ENCODE measurements at places on chromosomes 1 and 21.

DNA sequence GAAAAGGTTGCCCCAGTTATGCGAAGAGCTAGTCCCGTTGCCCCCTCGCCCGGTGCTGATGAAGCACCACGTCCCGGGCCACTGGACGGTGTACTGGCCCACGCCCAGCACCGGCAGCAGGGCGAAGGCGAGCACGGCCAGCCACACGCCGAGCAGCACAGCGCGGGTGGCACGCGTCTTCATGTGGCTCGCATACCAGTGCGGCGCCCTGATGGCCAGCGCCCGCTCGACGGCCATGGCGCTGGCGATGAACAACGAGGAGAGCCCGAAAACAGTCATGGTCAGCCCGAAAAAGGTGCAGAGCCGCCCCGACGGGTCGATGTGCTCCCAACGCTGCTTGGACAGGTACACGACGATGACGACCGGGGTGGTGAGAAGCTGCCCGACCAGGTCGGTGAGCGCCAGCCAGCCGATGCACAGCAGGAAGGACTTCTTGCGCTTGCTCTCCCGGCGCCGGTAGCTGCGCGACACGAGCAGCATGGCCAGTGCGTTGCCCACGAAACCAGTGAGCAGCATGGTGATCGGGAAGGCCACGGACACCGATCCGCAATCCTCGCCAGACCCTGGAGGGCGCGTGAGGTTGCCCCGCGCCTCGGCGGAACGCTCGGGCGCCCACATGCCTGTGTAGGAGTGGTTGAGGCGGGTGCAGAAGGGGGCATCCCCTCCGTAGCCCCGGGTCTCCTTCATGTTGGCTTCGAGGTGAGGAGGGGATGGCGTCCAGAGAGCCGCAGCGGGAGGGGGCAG lies 553 bp downstream of the PTGER3 start:
- DNase-seq: no peak

DNA sequence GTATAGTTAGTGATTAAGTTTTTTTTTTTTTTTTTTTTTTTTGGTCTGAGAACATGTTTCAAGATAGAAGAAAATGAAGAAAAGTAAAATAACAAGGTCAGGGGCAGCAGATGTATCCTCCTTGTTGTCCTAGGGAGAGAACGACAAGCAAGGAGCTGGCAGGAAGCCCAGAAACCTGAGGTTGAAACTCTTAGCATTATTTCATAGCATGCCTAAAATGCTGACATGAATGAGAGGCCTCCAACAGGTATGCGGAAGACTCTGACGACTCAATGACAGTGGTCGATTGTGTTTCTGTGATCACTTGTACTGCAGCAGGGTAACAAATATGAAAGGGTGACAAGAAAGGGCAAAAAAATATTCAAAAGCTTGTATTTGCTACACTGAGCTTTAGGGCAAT lies 415.9 kb downstream of the PLA2G4A start:
- DNase-seq: no peak

DNA sequence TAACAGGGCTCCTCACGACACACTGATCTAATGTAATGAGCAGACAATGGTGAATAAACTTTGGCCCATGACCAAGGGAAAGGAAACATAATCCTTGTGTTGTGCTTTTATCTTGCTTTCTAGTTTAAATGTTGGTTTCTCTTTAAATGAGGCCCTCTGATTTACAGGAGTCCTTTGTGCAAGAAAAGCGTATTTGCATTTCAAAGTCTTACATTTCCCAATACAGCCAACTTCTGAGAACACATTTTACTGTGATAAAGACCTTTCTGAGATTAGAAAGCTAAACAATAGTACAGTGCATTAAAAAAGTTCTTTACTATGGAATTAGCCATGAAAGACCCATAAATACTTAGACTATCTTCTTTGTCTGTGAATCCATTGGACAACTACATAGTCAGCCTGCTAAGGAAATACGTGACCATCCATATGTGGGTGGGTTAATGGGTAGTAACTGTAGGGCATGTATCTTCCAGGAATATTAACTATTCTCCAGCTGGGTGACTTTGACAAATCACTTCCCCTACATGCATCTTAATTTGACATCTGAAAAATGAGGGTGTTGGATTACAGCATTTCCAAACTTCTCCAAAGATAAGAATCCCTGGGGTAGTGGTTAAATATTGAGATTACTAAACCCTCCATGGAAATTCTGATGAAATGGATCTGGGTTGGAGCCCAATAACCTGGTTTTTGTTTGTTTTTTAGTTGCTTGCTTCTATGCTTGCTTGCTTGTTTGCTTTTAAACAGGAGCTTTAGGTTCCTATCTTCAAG lies 50.3 kb upstream of the USP1 start:
- no peak for DNase-seq

DNA sequence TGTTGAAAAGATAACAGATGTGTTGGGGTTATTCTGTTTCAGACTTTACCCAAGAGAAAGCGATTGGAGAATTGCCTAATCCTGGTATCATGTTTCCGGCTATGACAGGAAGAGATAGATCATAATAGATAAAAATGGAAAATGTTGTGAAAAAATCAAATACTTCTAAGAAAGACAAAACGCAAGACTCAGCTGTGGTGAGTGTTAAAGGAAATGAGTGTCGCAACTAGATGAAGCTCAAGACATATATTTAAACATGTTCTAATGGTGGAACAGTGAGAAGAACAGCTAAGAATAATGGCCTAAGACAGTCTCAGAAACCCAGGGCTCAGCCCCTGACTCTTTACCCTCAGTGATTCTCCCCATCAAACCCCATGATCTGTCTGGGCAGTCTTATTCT lies 426.7 kb upstream of the RUNX1 start:
- DNase-seq: no peak

DNA sequence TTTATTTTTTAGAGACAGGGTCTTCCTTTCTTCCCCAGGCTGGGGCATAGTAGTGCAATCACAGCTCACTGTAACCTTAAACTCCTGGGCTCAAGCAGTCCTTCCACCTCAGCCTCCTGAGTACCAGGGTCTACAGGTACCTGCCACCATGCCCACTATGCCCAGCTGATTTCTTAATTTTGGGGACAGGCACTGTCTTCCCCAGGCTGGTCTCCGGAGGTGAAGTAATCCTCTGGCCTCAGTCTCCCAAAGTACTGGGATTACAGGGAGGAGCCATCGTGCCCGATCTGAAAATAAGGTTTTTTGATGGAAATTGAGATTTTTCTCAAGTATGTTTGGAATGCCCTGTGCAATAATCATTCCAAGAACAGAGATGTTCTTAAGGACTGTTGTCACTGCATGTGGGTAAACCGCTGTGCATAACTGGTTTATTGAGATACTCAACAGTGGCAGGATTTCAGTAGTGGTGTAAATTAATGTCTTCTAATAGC lies 934 bp upstream of the MSH4 start:
- no peak for DNase-seq

DNA sequence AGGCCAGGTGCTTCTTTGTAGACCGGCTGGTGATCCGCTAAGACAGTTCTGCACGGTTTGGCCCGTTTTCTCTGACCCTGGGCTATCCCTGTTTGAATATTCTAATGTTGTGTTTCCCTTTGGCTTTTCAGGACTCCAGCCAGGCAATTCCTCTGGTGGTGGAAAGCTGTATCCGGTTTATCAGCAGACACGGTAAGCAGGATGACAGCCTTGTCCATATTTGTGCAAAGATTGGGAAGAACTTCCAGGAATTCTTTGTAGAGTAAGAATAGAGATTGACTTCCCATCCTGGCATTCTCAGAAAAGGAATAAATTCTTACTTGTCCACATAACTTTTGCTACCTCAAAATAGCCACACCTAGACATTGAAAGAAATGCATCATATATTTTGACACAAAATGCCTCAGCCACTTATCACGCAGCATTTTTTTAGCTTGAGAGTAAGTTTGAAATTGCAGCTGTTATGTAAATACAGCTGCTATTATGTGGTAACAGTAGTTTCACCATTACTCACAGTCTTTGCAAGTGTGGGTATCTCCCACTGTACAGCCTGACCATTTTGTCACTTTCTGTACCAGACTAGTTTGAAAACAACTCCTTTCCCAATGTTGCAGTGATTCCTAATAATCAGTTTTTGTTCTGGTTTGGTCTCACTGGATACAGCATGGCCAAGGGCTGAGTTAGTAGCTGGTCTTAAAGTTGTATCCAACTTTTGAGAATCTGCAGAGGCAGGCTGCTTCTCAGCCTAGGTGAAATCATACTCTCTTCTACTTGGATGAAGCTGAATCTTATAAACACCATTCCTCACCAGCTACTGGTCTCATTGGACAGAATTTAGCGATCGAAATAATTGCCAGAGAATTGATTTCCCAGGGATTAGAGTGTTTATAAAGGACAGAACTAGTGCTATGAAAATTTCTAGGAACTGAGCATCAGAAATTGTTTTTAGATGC lies 40.0 kb upstream of the IKBKE start:
- no peak for DNase-seq

GRCh38 chr21:35467566-35467965 lies 418.5 kb upstream of the RUNX1 start:
- no peak for DNase-seq

- DNase-seq: no peak
Measured at GRCh38 chr1:55527831-55528230, 312.7 kb upstream of the USP24 start.

DNA sequence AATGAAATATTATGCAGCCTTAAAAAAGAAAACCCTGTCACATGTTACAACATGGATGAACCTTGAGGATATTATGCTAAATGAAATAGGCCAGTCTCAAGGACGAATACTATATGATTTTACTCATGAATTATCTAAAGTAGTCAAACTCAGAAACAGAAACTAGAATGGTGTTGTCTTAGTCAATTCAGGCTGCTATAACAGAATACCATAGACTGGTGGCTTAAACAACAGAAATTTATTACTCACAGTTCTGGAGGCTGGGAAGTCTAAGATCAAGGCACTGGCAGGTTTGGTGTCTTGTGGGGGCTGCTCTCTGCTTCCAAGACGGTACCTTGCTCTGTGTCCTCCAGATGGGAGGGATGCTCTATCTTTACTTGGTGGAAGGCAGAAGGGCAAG lies 113.8 kb upstream of the DNAH14 start:
- DNase-seq: no peak

- DNase-seq: no peak
Measured at GRCh38 chr21:37071561-37072273, 1.2 kb downstream of the PIGP start.

DNA sequence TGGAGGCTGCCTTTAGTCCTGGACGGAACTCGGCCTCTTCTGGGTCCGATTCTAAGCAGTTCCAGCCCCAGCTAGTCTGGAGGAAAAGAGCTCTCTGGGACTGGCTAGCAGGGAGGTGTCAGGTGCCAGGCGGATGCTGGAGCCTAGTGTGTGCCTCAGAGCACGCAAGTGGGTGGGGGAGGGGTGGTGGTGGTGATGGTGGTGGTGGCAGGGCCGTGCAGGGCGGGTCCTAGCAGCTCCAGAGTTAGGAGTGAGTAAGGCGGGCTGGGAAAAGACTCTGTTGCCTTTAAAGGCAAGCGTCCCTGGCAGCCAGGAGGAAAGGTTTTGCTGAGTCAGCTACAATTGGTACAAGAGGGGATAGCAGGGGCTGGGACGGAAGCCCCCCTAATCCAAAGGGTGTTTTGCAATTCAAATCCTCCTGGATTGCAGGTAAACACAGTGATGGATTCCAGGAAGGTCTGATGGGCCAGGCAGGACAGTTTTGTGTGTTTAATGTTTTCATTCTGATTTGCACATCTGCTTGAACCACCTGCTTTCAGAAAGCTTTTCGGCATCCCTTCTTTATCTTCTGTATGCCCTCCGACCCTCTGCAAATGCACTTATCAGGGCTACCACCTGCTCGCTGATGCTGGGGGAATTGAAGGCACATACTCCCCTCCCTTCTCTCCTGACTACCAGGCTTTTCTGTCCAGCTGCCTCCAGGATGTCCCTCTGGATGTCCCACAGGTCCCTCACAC lies 4.1 kb upstream of the SLC2A1 start:
- no peak for DNase-seq

GRCh38 chr1:4825800-4826450 lies 171.5 kb downstream of the AJAP1 start:
- DNase-seq: no peak

- DNase-seq: no peak
Measured at GRCh38 chr1:20486457-20487235, 636 bp upstream of the CAMK2N1 start.

- peak; percentile 46 for DNase-seq
Measured at GRCh38 chr1:169363046-169363730, 4.4 kb downstream of the NME7 start.

- no peak for DNase-seq
Measured at GRCh38 chr1:6612641-6613360, 730 bp upstream of the PHF13 start.

DNA sequence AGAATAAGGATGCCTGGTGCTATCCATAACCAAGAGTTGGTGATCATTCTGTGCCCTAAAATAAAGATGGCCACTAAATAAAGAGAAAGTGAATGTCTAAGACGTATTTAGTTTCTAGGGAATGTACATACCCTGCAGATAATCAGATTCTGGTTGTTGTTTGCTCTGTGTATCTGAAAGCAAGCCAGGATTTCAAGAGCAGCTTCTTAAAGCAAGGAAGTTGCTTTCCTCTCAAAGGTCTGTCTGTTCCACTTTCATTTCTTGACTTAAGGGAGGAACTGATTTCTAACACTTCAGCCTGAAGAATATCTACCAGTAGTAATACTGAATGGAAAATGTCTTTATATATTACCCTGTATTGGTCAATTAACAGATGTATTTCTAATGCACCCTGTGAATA lies 88.8 kb downstream of the KIF1B start:
- no peak for DNase-seq

- no peak for DNase-seq
Measured at GRCh38 chr1:20829946-20830345, 42.8 kb upstream of the HP1BP3 start.

DNA sequence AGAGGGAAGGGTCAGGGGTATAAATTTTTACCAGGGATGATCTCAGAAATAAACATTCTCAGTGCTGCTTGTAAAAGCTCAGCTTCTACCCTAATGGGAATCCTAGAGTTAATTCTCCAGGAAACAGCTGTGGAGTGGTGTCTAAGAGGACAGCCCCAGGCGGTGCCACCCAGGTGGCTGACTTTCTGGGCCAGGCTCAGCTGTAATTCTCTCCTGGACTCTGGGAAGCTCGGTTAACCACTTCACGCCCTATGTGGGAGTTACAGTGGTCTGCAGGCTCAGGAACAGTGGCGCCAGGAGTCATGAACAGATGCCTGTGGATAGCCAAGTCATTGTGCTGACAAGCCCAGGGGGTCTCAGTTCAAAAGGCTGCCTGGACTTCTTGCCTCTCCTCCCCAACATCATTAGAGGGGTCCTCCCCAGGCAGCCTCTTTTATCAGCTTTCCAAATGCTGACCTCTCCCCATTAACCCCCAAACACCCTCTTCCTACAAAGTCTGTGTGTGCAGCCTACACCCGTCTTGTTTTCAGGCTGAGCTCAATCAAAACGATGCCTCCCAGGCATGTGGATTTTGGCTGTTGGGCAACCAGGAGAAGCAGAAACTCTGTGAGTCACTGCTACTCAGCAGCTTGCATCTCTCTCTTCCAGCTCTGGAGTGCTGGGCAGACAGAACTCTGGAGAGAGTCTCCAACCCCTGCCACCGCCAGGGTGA lies 1.2 kb downstream of the HHIPL2 start:
- no peak for DNase-seq

- no peak for DNase-seq
Measured at GRCh38 chr21:16324630-16325029, 594.8 kb downstream of the USP25 start.

GRCh38 chr1:205530116-205530515 lies 25.6 kb downstream of the CDK18 start:
- no peak for DNase-seq

GRCh38 chr1:115112496-115113375 lies 23.4 kb upstream of the TSPAN2 start:
- peak; percentile 63 for DNase-seq

- DNase-seq: no peak
Measured at GRCh38 chr1:119316870-119317416, 51.6 kb upstream of the HAO2 start.

- DNase-seq: no peak
Measured at GRCh38 chr1:164735315-164736052, 176.5 kb downstream of the PBX1 start.
